ENCODE measurements at places on chromosomes 13 and 19.

DNA sequence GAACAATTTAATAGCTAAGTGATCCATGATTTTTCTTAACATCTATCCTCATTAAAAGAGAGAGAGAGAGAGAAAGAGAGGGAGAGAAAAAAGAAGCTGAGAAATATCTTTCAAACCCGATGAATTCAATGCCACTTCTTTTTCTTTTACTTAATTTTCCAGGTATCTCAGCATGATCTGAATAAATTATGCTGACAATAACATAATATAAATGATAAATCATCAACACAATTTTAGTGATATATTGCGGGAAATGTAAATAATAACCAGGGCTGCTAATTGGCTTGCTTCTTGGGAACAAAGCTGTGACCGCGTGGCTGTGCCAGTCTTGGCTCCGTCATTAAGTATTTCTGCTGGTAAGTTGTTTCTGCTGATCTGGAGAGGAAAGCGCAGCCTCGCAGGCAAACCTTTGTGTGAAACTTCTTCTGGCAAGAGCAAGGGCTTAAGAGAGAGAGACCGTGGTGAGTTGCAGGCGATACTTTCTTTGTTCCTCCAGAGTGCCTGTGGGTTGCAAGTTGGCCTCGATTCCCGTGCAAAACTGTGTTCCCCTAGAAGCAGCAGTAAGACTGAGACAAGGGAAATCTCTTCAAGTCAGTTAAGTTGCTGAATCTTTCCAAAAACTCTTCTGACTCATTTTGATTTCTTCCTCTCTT is 489.1 kb upstream of the TSHZ3 start:
- DNase-seq, result no peak

DNA sequence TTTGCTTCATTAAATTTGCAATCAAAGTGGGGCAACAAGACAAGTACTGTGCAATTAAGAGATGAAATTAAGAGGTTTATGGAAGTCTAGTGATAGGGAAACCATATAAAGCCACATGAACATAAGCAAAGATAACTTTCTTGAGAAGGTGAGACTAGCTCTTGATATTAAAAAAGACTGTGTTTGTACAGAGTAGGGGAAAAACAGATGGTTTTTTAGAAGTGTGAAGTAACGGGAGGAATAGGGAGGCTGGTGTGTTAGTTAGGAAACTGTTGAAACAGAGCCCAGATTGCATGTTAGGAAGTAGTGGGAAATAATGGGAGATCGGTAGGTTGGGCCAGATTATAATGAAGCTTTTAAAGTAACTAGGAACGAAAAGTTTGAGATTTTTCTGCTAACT is 149.8 kb upstream of the FREM2 start:
- DNase-seq, result no peak

DNA sequence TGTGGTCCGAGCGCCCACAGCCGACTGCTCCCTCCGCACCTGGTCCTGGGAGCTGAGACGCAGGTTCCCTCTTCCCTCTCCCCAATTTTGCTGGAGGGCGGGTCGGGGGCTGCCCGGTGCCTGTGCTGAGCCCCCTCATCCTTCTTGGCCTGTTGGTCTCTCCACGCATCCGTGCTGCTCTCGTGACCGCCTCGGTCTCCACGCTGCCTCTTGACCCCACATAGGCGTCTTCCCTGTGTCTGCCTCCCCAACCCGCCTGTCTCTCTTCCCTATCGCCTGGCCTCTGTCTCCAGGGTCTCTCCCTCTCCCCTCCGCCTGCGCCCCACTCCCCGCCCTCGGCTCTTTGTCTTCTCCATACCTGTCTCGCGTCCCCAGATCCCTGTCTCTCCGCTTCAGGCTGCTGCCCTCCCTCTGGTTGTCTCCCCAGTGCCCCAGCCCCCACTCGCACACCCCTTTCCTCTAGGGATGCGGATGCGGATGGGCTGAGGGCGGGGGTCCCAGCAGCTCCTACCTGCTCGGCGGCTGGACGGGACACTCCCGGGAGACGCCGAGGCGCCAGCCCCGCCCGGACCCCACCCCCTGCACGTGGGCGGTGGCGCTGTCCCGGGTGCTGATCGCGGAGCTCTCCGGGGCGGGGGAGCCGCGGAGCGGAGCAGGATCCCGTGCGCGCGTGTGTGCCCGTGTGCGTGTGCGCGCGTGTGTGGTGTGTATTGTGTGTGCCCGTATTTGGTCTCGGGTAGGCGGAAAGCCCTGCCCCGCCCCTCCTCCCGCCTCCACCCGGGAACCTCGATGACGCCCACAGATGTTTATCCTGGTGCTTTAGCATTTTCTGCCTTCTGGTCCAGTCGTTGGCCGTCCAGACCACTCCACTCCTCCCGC is at the start of gene SYT5:
Gene SYT5 (minus strand): TSS at position 684 of the 879 bp plus-strand sequence. CDS start 1,248 bp downstream, outside the sequence.
- peak; percentile 66 for DNase-seq

- DNase-seq, result no peak
Measured at GRCh38 chr13:21071015-21071414, 9.6 kb upstream of the LATS2 start.

GRCh38 chr19:40560092-40560507 is 16.6 kb upstream of the SHKBP1 start:
- DNase-seq, result no peak

GRCh38 chr19:13228561-13228960 is 78.3 kb downstream of the IER2 start:
- DNase-seq, result no peak

GRCh38 chr13:107295416-107296140 is 727.6 kb upstream of the ARGLU1 start:
- no peak for DNase-seq

DNA sequence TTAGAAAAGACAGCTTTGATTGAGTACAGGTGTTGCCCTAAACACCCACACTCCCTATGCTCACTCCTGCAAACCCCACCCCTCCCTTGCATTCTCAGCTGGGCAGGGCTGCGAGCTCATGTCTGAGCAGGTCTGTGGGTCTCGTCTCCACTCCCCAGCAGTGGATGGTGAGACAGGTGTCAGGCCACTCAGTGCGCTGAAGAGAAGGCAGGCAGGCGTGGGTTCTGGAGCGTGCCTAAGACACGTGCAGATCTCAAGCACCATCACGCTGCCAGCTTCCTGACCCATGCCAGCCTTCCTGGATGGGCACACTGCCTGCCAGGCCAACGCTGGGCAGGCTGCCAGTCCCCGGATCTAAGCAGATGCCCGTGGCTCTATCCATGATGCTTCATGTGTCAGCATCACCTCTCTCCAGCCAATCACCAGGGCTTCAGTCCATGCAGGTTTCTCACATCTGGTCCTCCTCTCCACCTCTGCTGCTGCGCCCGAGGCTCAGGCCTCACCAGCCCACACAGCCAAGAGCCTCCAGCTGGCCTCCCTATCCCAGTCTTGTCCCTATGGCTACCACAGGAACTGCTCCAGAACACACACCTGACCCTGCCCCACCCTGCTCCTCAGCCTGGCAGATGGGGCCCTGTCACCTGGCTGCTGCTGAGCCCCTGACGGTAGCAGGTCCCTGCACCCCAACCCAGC is 42.6 kb downstream of the EPS15L1 start:
- no peak for DNase-seq

DNA sequence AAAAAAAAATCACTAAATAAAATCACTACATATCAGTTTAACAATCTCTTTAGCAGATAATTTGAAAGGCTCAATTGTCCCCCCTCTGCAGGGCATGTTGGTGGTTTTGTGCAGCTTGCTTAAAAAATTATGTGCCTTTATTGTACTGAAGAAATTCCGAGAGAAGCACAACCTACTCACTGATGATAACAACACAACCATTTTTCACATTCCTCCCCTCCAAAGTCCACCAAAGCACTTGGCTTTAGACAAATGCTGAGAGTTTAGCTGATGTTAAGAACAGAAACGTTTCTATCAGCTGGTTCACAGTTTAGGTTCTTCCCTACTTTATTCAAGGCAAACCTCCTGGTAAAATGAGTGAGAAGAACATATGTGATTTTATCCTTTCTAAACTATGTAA is 923 bp downstream of the DOCK9 start:
- no peak for DNase-seq

DNA sequence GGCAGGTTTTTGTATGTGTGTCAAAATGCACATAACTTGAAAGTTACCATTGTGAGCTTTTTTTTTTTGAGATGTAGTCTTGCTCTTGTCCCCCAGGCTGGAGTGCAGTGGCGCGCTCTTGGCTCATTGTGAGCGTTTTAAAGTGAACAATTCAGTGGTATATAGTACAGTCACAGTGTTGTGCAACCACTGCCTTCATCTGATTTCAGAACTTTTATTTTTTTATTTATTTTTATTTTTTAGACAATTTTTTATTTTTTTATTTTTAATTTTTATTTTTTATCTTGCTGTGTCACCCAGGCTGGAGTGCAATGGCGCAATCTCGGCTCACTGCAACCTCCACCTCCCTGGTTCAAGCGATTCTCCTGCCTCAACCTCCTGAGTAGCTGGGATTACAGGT is 15.0 kb downstream of the SLC25A42 start:
- DNase-seq, result no peak

GRCh38 chr13:20942938-20943559 is 40.5 kb upstream of the XPO4 start:
- no peak for DNase-seq

DNA sequence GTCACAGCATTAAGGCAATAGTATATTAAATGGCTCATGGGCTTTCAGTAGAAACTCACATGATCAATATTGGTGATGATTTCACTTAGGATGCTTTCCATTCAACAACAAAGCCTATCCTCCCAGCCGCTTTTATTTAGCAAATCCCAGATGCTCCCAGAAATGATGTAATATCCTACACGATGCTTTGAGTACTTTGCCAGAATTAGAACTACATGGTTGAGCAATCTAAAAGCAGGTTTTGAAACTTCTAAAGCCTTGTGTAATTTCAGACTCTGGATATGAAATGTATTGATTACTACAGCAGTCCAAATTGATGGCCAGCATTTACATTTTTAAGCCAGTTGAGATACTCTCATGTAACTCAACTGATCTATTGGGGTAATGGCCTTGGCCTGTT is 13.6 kb downstream of the DLEU7 start:
- no peak for DNase-seq

DNA sequence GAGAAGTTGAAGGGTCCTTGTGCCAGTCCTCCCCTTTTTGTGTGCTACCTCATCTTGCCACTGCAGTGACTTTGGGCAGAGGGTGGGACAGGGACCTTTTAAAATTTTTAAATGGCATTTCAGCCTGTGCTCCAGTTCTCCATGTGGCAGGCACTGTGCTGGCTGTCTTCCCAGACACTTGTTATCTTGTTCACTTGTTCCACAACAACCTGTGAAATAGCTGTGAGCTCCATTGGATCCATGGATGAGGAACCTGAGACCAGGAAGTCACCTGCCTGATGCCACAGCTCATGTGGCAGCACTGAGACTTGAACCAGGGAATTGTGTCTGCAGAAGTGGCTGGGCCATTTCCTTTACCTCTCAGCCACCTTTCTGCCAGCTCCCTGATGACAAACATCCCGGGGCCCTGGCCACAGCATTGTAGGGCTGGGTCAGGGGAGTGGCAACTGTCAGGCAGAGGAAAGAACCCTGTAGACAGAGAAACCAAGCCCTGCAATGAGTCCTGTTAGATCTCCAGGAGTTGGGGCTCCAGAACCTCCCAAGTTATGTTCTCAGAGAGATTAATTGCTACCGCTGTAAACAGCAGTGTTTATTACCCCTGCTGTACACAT is 6.4 kb downstream of the EGLN2 start:
- DNase-seq, result peak; percentile 47
